ENCODE measurements at places on chromosomes 12 and 14.
A peak's percentile ranks its signal among the peaks of the same experiment; 100 is the strongest.

DNA sequence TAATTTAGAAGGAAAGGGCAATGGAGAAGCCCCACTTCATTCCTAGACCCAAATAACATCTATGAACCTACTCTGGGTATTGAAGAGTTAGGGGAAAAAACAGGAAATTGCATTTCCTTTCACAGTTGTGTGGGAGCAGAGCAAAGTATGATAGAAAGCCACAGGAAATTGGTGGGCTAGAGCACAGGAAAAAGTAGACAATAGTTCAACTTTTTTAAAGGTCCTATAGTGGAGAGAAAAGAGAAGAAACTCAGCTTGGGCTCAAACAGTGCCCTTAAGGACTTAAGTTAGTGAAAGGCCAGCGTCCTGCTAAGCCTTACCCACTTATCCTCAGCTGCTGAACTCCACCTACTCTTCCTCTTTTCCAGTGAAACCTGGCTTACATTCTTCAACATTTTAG lies 258.1 kb downstream of the DPY19L2 start:
- DNase-seq = no peak

GRCh38 chr12:42504049-42504448 lies 85.5 kb downstream of the PRICKLE1 start:
- no peak for DNase-seq

GRCh38 chr12:51401900-51402299 lies 10.7 kb upstream of the GALNT6 start:
- DNase-seq = no peak

- no peak for DNase-seq
Measured at GRCh38 chr12:110641521-110641920, 27.6 kb downstream of the TCTN1 start.

- no peak for DNase-seq
Measured at GRCh38 chr14:92760524-92760805, 12.0 kb upstream of the LGMN start.

DNA sequence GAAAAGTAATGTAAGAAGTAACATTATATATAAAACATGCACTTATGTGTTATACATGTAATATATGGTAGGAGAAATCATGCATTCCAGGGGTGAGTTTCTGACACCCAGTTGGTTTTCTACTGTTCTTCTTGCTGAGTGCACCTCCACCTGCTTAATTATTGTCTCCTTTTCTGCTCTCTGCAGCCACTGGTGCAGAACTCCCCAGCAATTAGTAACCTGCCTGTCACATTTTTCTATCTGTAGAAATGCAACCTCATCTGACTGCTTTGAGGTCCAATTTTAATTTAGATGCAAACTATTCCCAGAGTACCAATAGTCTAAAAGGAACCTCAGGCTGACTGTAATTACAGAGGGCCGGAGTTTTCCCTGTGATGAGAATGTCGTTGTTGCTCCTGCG lies 842.1 kb downstream of the AACS start:
- DNase-seq = no peak

- DNase-seq = no peak
Measured at GRCh38 chr14:63982629-63983028, 129.8 kb downstream of the SYNE2 start.

DNA sequence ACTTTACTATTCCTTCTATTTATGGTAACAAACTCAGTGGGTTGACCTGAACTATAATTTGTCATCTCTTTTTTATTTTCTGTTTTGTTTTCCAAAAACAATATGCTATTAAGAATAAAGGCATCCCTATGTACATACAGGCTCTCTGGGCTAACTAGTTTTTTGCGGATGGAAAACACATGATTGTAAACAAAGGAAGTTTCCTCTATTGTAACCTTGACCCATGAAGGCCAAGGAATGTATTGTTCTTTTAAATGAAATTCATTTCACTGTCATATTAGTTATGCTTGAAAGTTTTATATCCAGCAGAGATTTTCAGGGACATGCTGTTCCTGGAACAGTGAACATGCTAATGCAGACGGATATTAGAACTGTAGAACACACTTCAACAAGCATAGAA lies 705.0 kb upstream of the SEL1L start:
- no peak for DNase-seq

DNA sequence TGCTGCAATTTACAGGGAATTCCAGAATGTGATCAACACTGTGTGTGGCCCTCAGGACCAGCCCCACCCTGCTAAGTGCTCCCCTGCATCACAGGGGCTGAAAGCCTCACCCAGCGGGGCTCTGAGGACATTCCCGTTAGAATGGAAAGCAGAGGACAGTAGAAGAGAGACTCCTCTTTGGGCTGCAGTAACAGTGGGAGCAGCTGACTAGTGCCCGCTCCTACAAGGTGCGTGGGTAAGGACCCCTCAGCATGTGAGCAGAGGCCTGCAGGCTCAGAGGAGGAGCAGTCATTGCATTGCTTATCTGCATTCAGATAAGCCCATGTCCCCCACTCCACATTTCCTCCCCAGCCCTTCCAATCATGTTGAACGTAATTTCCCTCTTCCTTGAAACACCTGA lies 120.1 kb downstream of the ITPR2 start:
- DNase-seq = no peak

GRCh38 chr12:88063375-88063774 lies 34.2 kb upstream of the C12orf50 start:
- DNase-seq = no peak

- DNase-seq = no peak
Measured at GRCh38 chr14:75429562-75429961, 1.7 kb downstream of the JDP2 start.

GRCh38 chr12:39441963-39442830 lies 723 bp downstream of the KIF21A start:
- DNase-seq = peak; percentile 38

DNA sequence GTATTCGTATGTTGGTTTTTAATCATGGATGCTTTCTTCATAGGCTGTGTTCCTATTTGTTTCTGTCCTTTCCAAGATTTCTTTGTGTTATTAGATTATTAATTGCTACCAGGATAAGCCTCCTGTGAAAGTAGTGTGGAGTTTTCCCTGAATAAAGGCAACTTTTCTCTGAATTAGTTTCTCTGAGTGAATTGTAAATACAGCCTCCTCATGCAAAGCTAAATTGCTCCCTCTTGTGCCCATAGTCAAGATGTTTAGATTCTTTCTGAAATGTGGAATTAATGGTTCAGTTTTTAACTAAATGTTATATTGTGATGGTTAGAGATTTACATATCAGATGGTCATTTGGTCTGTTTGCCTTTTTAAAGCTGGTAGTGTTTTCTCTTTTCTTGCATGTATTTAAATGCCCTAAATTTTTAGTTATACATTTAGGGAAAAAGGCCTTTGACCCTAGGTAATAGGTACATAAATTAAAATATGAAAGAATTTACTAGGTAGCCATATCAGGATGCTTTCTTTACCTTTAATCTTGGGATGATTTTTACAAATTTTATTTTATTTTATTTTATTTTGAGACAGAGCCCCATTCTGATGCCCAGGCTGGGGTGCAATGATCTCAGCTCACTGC lies 8.9 kb downstream of the APAF1 start:
- DNase-seq = no peak

- no peak for DNase-seq
Measured at GRCh38 chr14:95054346-95055280, 102.7 kb downstream of the DICER1 start.

GRCh38 chr12:51683763-51684357 lies 92.8 kb downstream of the SCN8A start:
- no peak for DNase-seq

DNA sequence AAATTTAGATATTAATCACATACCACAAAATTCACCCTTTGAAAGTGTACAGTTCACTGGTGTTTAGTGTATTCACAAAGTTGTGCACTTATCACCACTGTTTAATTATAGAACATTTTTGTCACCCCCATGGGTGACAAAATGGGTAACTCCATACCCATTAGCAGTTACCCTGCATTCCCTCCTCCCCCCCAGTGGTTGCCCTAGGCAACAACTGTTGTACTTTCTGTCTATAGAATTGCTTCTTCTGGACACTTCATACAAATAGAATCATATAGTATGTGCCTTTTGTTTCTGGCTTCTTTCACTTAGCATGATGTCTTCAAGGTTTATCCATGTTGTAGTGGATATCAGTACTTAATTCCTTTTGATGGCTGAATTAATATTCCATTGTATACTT lies 52.7 kb downstream of the FBXO34 start:
- no peak for DNase-seq

- DNase-seq = no peak
Measured at GRCh38 chr12:7304456-7304855, 584 bp downstream of the ACSM4 start.

GRCh38 chr12:12156116-12156515 lies 85.4 kb downstream of the BCL2L14 start:
- DNase-seq = no peak

DNA sequence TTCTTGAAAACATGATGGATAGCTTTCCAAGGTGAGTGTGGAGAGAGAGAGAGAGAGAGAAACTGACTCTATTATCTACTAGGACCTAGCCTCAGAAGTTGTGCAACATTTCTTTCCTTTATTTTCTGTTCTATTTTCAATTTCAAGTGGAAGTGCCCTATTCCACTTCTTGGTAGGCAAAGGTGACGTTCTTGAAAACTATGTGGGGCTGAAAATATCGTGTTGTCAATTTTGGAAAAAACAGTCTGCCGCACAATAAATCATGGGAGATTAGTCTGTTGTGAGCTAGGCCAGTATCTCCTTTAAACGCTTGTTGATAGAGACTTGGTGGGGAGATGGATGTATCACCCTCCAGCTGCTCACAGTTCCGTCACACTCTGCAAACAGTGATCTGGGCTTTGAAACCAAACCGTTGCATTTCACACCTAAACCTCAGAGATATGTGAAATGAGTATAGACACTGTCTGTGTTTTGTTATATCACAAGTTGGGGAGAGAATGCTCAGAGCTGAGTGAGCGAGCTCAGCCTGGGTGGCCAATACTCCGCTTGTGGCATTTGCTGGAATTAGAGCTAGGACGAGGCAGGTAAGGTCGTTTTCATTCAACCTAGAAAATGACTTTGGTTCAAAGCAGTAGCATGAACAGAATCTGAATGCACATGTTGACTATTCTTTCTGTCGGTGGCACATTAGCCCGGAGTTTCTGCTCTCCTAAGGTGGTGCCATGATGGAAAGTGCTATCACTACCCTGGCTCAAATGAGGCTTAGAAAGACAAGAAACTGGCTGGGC lies 75.1 kb upstream of the ST8SIA1 start:
- DNase-seq = peak; percentile 73

DNA sequence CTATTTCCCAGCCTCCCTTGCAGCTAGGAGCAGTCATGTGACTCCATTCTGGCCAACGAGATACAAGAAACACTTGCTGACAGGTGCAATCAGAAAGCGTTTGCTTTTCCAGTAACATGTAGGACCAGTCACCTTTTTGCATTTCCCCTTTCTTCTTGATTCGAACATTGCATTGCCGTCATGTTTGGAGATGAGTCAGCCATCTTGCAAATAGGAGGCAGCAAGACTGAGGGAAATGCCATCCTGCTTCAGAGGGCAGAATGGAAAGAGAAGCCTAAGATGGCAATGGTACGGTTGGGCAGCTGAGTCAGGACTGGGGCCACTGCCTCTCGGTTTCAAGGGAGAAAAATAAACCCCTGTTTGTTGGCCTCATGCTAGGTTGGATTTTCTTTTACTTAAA lies 34.5 kb upstream of the GPR132 start:
- no peak for DNase-seq

DNA sequence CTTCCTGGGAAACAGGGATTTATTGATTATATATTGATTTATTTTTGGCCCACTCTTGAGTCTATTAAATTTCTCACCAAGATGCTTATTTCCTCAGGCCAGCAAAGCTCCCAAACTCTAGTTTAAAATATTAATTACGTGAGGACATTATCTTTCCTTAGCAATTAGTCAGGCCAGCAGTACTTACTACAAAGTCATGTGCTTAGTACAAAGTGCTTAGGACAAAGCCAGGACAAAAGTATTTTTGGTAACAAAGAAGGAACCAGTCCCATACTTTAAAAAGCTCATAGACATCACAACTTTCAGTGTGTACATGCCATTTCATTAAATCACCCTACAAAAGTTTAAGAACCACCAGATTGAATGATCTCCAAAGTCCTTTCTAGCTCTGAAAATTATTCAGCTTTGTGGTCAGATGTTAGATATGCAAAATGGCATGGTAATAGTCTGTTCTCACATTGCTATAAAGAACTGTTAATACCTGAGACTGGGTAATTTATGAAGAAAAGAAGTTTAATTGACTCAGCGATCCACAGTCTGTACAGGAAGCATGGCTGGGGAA lies 94.7 kb upstream of the PWP1 start:
- no peak for DNase-seq

DNA sequence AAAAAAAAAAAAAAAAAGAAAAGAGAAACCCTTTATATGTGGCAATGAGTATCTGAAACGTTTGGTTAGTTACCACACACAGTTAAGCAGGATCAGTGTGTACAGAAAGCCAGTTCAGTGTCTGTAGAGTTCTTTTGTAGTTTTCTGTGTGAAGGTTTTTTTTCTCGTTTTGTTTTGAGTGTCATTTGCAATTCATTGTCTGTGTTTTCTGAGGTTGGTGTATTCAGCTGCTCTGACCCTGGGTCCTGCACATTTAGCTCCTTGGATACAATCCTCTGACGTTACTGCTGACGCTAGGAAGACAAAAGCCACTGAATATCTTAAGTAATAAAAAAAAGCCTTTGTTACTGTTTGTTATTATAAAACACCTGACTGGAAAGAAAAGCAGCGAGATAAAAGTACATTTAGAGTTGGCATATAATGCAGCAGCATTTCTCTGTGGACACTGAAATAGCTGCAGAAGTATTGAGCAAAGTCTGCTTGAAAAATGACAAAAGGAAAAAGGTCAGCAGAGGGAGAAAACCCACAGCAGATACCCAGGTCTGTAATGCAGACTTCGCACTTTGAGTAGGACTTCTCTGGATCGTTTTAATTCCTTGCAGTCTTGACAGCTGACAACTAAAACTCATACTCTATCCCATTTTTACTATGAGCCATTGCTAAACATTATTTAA lies 89.0 kb downstream of the POLR3B start:
- DNase-seq = no peak

- DNase-seq = no peak
Measured at GRCh38 chr12:24364921-24365320, 415.5 kb upstream of the SOX5 start.

- DNase-seq = no peak
Measured at GRCh38 chr12:107135177-107135576, 41.8 kb upstream of the CRY1 start.

DNA sequence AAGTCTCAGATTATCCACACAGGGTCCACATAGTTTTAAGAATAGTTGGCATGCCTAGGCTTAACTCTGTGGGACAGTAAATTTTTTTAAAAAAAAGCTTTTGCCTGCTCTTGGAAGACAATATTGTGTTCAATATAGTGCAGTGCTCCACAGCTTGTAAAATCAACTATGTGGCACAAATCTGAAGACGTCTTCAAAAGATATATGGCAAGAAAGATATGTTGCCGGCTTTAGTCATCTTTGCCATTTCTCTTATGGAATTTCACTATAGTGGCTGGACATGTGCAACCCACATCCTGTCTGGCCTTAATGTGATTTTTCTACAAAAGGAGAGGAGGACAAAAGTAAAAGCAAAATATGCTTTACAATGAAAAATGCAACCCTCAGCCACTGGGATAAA lies 90.5 kb downstream of the MGST1 start:
- DNase-seq = no peak

DNA sequence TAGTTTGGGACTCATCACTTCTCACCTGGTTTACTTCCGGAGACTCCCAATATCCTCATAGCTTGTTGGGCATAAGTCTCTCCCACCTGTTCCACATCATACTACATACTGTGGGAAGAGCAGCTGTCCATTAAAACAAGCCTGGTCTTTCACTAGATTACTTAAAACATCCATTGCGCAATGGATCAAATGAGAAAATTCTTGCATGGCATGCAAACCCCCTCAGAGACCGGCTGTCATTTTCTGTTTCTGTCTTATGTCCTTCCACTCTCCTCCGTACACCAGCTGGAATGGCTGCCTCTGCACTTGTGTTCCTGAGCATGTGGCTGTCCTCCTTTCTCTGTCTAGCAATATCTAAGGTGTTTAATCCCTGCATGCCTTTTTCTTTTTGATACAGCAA lies 265.6 kb downstream of the TMEM117 start:
- no peak for DNase-seq

Data from CD4-positive, alpha-beta memory T cell (primary cell).